ENCODE measurements at places on chromosomes 4 and X.

DNA sequence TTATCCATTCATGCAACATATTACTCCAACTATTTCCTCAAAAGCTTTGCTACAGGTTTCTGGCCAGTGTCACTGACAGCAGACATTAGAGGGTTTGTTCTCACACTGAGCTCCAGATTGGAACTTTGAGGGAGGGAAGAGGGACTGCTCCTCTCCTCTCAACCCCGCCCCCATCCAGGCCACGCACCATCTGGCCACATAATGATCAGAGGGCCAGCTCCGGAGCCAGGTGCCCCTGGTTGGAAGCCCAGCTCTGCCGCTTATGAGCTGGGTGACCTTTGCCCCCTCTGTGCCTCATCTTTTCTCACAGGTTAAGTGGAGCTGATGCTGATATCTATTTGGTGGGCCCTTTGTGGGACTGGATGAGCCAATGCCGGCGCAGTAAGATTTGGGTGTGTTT, 55.8 kb downstream of the C4orf50 start:
- no peak for DNase-seq

DNA sequence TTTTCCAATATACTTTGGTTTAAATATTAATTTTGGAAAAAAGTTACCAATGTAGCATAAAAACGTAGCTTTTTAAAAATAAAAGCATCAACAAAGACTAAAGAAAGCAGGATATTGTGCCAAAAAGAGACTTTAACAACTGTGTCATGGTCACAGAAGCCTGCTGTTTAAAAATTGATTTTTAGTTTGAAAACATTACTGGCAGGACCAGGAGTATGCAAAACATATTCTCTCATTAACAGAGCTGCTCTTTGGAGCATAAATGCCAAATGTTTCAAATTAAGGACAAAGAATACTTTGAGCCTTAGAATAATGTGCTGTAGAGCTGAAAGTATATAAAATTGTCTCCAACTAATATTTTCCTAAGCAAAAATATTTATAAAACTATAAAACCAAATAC, 279.0 kb downstream of the ARAP2 start:
- no peak for DNase-seq

- DNase-seq, result no peak
Observed at GRCh38 chr4:29415771-29416170, 1304.4 kb upstream of the PCDH7 start.

DNA sequence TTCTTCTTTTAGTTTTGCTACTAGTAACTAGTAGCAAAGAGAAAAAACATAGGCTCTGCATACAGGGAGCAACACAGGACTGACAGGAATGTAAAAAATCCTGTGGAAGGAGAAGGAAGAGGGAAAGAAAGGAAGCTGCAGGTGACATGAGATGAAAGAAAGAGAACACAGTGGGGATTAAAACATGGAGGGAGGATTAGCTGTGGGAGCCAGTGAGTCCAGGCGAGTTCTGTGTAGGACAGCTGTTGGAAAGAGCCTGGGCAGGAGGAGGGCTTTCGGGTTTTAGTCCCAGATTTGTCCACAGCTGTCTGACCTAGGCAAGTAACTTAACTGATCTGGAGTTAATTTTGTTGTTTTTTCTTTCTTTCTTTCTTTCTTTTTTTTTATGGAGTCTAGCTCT, 21.6 kb downstream of the CCNG2 start:
- no peak for DNase-seq

DNA sequence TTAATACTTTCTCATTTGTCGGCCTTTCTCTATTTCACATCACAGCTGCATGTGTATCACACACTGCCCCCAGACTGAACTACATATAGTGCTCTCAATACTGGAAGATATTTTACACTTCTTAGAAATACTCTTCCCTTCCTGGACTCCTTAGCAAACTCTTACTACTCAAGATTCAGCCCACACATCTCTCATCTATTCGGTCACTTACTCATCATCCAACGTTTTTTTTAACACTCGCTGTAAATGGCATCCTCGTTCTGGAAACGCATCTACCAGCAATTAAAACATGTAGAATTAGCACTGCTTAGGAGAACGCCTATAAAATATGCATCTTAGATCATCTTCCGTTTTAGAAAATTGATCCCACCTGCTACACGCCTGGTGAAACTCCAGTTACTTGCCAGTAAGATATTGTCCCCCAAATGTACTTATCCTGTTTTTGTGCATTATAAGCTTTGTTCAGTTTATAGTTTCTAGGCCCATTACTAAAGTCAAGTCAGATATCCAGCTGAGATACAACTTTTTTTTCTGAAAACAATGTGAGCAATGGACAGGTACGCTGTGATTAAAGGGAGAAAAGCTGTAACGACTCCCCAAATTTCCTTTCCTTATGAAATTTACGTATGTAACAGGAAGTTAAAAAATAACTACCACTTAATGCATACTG, 1.0 kb downstream of the LRP2BP start:
- DNase-seq, result no peak

DNA sequence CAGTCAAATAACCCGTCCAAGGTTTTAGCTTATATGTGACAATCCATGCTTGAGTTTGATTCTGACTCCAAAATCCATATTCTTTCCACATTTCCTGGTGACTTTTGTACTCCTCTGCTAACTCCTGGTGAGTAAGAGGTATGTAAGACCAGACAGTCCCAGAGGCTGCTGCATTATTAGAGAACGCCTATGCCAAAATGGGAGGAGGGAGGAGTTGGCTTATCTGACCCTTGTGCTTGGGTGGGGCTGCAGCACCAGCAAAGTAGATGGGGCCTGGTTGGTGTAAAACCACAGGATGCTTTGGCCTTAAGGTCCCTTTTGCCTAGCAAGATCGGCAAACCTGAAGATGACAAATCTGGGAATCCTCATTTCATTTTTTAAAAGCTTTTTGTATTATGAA, 9.1 kb upstream of the RNF212 start:
- DNase-seq, result no peak

GRCh38 chr4:70392057-70392776, 5.5 kb upstream of the OPRPN start:
- DNase-seq, result no peak

GRCh38 chr4:110172972-110173371, 25.4 kb downstream of the ELOVL6 start:
- no peak for DNase-seq

DNA sequence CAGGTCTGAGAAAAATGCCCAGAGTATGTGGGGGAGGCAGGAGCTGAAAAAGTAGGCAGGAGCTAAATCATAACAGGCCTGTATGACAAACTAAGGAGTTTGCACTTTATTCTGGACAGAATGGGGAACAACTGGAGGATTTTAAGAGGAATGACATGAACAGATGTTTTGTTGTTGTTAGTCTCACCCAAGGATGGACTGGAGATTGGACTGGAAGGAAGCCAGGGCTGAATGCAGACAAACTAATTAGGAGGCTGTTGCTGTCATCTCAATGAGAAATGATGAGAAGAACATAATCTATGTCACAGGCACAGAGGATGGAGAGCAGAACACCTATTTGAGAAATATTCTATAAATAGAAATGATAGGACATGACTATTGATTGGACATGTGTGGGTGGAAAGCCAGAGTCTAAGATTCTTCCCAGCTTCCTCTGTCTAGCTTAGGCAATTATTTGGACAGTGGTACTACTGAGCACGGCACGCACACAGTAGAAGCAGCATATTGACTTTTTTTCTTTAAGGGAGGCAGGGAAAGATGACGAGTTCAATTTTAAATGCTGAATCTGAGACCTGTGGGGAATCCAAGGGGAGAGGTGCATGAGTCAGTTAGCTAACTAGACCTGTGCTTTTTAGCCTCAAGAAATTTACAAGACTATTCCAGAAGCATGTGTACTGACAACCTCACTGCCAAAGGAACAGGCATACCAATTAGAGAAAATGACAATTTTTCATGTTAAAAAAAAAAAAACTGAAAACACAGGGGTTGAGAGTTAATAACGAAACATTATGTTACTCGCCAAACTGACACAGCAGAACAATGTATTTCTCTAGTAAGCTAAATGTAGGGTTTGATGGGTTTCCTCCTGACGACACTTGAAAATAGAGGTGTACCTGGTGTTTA, 963 bp upstream of the USO1 start:
- peak; percentile 34 for DNase-seq

GRCh38 chrX:123731987-123732669, 724 bp downstream of the THOC2 start:
- DNase-seq, result no peak

- DNase-seq, result peak; percentile 95
Observed at GRCh38 chrX:41441934-41442823, 5.0 kb upstream of the NYX start.

- DNase-seq, result no peak
Observed at GRCh38 chr4:128310266-128310697, 22.7 kb upstream of the PGRMC2 start.

DNA sequence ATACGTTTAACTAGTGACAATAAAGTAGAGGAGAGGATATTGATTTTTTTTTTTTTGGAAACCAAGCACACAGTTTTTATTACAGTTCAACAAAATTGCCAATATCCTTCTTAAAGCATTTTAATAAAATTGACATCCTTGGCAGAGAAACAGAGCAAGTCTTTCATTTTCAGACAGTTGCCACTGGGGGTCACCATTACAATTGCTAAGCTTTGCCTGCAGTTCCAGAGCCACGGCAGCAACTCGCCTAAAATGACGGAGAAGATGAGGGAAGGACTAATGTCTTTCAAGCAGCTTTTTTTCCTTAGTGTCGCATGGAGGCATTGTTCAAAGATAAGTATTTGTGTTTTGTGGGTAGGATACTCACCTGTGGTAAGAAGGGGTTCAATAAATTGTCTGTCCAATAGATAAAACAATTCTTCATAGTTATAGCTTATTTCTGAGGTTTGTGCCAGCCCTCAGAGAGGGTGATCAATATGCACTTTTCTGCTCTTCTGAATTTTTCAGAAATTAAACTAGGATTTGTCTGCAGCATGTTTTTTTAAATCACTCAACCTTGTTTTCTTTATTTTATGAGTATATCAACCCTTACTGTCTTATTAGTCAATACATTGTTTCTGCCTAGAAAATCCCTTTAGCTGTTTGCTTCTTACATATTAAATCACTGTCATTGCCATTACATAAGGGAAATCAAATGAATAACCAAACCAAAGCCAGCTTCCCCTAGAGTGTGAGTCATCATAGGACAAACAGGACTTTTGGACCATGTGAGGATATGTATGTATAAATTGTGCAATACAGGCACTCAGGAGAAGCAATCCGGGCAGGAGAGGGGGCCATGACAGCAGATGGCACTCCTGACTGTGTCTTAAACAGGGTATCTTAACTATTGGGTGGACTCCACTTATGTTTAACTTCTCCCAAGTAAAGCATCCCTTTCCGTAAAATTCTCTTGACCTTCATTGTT, 508.1 kb upstream of the ARX start:
- no peak for DNase-seq

DNA sequence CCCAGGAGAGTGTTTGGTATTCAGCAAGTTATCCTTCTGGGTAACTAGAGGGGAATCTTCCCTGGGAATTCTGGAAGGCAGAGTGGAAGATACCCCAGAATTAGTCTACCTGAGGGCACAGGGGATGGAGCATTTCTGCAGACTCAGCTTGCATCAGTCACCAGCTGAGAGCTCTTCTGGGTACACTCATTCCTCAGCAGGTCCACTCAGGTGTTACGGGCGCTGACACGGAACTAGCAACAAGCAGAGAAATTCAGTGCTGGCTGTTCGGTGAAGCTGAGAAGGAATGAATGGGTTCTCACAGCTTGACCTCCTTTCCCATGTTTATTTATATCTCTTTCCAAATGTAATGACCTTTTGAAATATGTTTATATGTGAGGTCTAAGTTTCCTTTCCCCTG, 106.0 kb upstream of the PNPLA4 start:
- no peak for DNase-seq

- DNase-seq, result no peak
Observed at GRCh38 chr4:98773638-98774037, 115.2 kb upstream of the TSPAN5 start.

DNA sequence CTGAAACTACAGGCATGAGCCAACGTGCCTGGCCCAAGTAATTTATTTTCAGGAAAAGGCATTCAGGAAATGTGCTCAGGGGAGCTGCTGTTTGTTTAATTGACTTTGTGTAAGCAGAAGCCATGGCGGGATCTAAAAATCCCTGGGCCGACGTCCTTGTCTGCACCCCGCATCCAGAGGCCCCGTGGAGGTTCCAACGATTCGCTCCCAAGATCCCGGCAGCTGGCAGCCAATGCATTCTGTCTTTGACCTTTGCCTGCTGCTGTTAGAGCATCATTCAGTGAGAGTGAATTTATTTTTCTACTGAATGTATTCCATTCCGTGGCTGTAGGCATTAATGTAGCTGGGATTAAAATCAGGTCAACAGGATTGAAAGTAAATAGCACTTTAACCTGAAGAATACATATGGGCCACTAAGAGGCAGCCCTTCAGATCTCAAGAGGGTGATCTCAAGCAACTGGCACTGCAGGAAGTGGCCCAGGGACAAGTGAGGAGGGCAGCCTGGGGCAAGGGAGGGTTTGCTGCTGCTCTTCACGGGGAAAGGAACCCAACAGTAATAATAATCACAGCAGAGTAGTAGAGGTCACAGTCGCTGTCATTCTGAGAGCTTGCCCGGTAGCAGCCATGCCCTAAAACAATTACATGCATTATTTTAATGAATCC, 75.2 kb downstream of the PSAPL1 start:
- no peak for DNase-seq

- DNase-seq, result no peak
Observed at GRCh38 chrX:151988706-151989299, 14.3 kb upstream of the GABRE start.

- no peak for DNase-seq
Observed at GRCh38 chrX:10483191-10483831, 137.1 kb downstream of the MID1 start.

- no peak for DNase-seq
Observed at GRCh38 chr4:54908763-54909162, 216.6 kb downstream of the KDR start.

- no peak for DNase-seq
Observed at GRCh38 chrX:77434962-77435361, 12.2 kb upstream of the FGF16 start.

DNA sequence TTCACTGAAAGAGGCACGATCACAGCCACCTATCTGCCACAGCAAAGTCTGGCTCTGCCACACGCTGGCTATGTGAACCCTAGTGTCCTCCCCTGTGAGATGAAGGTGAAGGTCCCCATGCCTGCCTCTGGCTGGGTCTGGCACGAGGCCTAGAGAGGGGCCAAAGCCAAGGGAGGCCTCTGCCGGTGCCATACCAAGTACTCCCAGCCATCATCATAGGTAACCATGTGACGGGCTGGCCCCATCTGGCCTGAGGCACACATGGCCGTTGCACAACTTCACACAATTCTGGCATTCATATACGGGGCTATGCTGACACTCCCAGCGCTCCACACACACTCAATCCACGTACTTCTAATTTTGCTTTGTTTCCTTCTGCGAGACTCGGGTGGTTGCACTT, 15.3 kb downstream of the NOP14 start:
- DNase-seq, result no peak

GRCh38 chrX:3384327-3384726, 37.9 kb upstream of the MXRA5 start:
- DNase-seq, result no peak

DNA sequence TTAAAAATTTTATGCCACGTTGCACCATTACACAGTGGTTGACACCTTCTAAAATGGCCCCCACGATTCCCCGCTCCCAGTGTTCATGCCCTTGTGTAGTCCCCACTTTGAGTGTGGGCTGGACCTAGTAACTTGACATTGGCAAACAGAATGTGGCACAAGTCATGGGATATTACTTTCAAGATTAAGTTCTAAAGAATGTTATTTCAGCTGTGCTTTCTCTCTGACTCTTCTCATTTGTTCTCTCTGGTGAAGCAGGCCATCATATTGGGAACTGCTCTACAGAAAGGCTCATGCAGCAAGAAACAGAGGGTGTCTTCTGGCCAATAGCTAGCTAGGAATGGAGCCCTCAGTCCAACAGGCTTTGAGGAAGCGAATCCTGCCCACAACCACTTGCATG, 67.1 kb downstream of the ATXN3L start:
- no peak for DNase-seq

All from suppressor macrophage treated with lipopolysaccharide for 4 hours (primary cell).